ENCODE measurements at places on chromosomes 7 and 10. TPM values are rescaled to one million over a fixed set of nuclear protein-coding genes. Genes with fewer than 3 reads are reported as not detected.

Gene LRRD1
- not detected for polyA plus RNA-seq

Gene ZNF853
- polyA plus RNA-seq: 0.32 TPM

Gene PON1
- 2.1 TPM for polyA plus RNA-seq

Gene COL26A1
- polyA plus RNA-seq: 20.6 TPM

Gene PDE1C
- not detected for polyA plus RNA-seq

Gene WNT16
- polyA plus RNA-seq: 0.50 TPM

Gene RNF32
- 2.2 TPM for polyA plus RNA-seq

All from GM23338 (cell line).